ENCODE measurements at places on chromosomes 11 and 22.

DNA sequence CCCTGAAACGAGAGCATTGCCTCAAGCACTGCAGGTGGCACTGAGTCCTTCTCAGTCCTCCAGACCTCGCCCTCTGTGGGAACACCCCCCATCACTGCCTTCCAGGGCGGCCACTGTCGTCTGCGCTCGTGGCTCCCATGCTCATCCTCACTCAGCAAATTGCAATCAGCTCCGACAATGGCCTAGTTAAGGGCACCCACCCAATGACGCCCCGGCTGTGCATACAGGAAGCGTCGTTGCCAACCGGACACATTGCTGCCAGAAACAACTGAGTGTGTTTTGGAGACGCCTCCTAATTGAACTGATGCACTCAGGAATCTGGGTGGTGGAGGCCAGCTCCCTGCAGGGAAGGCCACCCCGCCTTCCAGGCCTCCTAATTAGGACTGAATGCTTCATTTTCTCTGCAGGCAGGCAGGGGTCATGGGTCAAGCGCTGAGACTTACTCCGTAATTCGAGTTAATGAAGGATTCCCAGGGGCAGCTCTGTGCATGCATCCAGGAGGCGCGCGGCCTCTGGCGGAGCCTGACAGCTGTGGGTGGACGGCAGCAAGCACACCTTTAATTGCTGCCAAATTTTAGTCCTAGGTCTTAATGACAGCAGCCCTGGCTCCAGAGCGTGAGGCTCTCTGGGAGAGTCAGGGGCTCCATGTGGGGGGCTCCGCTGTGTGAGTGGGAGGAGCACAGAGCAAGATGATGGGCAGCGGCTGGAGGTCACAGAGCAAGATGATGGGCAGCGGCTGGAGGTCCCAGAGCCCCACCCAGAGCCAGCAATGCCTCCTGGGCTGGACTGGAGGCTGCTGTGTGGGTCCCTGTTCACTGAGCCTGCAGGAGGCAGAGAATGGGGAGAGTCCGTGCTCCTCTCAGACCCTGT is 199.0 kb downstream of the BRD1 start:
- no peak for DNase-seq

- DNase-seq: no peak
Observed at GRCh38 chr11:721741-722345, 15.8 kb downstream of the EPS8L2 start.

DNA sequence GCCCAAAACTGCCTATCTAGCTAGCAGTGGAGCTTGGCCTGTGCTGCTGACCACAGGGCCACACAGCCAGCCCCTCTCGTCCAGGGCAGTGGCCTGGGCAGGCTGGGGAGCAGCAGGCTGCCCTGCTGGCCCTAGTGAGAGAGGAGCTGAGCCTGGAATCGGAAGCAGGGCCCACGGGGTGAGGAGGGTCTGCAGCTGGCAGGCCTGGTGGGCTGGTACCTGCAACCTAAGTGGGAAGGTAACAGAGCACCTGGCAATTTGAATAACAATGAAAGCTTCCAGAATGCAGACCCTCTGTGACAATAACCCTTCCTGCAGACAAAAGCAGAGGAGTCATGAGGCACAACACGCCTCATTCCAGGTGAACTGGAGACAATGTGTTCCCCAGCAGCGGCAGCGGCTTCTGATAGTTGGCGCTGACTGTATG is 31.8 kb upstream of the RFPL3 start:
- no peak for DNase-seq

DNA sequence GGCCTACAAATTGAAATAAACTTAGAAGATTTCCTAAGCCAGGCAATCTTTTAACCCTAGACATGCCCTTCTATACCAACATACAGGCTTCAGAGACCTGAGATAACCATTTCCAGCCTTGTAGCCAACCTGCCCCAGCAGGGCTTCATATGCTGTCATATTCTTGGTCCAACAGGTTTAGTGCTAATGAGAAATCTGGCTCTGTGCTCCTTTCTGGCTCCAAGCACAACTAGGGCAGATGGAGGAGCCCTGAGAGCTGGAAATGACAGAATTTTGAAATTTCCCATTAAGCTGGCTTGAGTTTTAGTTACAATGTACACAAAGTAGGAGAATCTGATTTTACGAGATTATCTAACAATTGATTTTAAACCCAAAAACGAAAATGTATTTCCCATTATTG is 323.0 kb upstream of the CCDC90B start:
- no peak for DNase-seq

DNA sequence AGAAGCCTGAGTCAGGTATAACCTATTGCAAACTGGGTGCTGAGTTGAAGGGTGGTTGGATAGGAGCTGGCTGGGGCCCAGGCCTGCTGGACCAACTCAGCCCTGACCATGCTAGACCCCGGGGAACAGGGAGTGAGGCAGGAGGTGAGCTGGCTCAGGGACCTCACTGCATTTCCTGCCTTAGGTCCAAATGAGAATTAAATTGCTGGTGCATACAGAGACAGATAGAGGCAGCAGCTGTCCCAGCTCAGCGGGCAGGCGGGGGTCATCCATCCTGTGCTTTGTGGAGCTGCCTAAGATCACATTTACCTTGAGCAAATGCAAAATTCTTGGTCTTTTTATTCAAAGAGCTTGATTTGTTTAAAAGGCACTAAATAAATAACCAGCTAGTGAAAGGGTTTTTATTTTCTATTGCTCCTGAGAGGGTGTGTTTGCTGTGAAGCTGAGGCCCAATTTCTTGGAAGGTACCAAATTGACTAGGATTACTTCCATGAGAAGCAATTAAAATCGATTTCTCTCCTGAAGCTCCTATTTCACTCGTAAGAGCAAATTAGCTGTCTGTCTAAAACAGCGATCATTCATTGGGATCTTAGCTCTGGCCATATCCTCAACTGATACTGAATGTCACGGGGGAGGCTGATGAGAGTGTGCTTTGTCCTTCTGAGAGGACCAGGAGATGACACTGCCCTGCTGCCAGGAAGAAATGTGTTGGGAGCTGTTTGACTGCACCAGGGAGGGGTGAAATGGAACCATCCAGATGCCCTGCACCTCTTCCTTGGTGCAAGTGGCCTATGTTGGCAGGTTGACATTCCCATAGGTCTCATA is 24.9 kb downstream of the USH1C start:
- DNase-seq: no peak

Data from esophagus squamous epithelium (tissue), 5 donors.